ENCODE measurements at places on chromosomes 5 and 9. TPM values are rescaled to one million over a fixed set of nuclear protein-coding genes. Genes with fewer than 3 reads are reported as not detected.

GRCh38 chr5:166883016-166883415 is 1408.4 kb upstream of the WWC1 start:
- H3K4me1 ChIP-seq = no peaks in the 10 kb centered on the region
- H3K36me3 ChIP-seq = no peaks in the 10 kb centered on the region
- no peak overlapping the region for H3K27ac ChIP-seq
- no peak overlapping the region for H3K4me3 ChIP-seq

- H3K4me1 ChIP-seq = no peaks in the 10 kb centered on the region
- no peak overlapping the region for H3K27ac ChIP-seq
- H3K36me3 ChIP-seq = no peaks in the 10 kb centered on the region
- DNase-seq = no peak
- no peak overlapping the region for H3K4me3 ChIP-seq
- H3K27me3 ChIP-seq = no peaks in the 10 kb centered on the region
These were observed 191.9 kb downstream of the ATP10B start for GRCh38 chr5:160660132-160660531.

GRCh38 chr5:98341038-98342032 is 432.1 kb upstream of the RGMB start:
- H3K36me3 ChIP-seq = no peaks in the 10 kb centered on the region
- no peak for DNase-seq
- H3K27ac ChIP-seq = no peak overlapping the region
- no peak overlapping the region for H3K4me3 ChIP-seq
- H3K4me1 ChIP-seq = no peaks in the 10 kb centered on the region
- no peaks in the 10 kb centered on the region for H3K27me3 ChIP-seq

Gene CER1
- total RNA-seq = not detected

- H3K36me3 ChIP-seq = no peaks in the 10 kb centered on the region
- H3K4me1 ChIP-seq = peaks cover 4% of the 10 kb centered on the region
- H3K4me3 ChIP-seq = no peak overlapping the region
- no peak overlapping the region for H3K27ac ChIP-seq
- no peaks in the 10 kb centered on the region for H3K27me3 ChIP-seq
These were observed 363.4 kb upstream of the SLC30A5 start for GRCh38 chr5:68730220-68730978.

Gene OBP2A
- not detected for total RNA-seq

DNA sequence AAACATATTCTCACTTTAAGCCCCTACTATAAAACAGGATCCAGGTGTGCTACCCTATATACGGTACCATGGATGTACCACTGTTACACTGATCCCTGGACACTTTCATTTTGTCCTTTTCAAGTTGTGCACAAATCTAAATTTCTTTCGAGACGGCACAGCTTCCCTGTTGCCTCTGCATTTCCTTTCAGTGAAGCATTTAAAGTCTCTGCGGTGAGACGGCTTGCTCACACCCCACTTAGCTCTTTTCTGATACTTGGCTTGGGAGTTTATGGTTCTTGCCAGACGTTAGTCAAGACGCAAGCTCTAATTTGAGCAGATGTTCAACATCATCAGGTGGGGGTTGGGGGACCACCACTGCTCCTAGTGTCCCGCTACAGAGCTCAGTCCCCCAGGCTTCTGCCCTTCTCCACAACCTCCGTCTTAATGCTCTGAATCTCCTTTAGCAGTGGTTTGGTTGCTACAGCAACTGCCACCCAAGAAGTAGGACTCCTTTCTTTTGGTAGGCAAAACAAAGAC is 15.8 kb downstream of the F2RL2 start:
- H3K36me3 ChIP-seq = peaks cover 25% of the 10 kb centered on the region
- H3K27ac ChIP-seq = no peak overlapping the region
- H3K4me1 ChIP-seq = no peaks in the 10 kb centered on the region
- no peak for DNase-seq
- no peaks in the 10 kb centered on the region for H3K27me3 ChIP-seq
- no peak overlapping the region for H3K4me3 ChIP-seq

Gene PCDHGB2
- 0.40 TPM for total RNA-seq

Gene COL27A1
- total RNA-seq = 0.86 TPM

- H3K4me3 ChIP-seq = no peak overlapping the region
- no peak overlapping the region for H3K27ac ChIP-seq
- DNase-seq = no peak
- H3K36me3 ChIP-seq = no peaks in the 10 kb centered on the region
- no peaks in the 10 kb centered on the region for H3K4me1 ChIP-seq
- H3K27me3 ChIP-seq = no peaks in the 10 kb centered on the region
These were observed 694.6 kb downstream of the DNAH5 start for GRCh38 chr5:13249854-13250253.

Gene KIF24
- total RNA-seq = 6.0 TPM

Gene MTREX
- 98.9 TPM for total RNA-seq

DNA sequence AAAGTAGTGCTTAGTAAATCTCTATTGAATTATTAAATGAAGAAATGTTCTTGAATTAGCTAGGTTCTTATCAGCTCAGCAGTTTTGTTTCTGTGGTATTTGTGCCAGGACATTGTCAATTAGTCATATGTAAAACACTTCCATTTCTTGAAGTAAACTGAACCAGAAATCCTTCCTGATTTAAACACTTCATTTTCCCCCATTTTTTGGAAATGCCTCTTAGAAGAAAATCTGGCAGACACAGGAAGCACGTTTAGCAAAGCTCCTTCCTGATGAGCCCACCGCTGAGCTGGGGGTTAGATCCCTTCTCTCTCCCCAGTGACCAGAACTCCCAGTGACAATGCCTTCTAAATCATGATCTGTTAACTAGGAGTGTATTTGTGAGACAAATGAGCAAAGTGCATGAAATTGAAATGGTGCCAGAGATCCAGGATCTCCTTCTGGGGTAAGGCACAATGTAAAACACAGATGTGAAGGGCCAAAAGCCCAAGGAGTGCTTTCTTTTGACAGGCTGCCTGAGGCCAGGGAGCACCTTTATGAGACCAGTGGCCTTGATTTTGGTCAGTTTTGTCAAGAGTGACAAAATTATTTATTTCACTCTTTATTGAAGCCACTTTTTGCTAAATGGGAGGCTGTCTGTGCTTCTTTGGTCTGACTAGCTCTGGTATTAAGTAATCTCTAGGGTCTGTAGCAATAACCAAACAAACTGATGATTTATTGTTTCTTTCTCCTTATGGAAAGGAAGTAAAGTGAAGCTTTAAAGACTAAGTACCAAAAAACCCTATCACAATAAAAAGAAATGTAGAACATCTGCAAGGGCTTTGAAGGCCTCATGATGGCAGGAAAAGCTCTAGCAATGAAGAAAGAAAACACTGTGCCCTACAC is 25.5 kb upstream of the RUSC2 start:
- no peaks in the 10 kb centered on the region for H3K4me1 ChIP-seq
- no peaks in the 10 kb centered on the region for H3K36me3 ChIP-seq
- no peak overlapping the region for H3K27ac ChIP-seq
- no peak for DNase-seq
- H3K4me3 ChIP-seq = no peak overlapping the region
